ENCODE measurements at places on chromosomes 12 and 14.

DNA sequence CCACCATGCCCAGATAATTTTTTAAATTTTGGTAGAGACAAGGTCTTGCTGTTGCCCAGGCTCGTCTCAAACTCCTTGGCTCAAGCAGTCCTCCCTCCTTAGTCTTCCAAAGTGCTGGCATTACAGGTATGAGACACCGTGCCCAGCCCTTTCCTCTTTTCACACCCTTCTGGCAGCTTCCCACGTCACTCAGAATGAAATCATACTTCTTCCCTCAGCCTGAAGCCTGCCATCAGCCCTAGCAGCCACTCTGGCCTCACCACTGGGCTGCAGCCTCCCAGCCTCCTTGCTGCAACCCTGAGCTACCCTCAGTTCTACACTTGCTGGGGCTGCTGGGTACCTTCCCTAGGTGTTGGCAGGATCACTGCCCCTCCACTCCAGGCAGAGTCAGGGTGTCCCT lies 18.2 kb downstream of the ANKRD9 start:
- no peak for DNase-seq

GRCh38 chr14:102973706-102974285 lies 51.3 kb downstream of the AMN start:
- no peak for DNase-seq

- peak; percentile 94 for DNase-seq
These were observed at the start of gene HSPB8 for GRCh38 chr12:119178544-119179334. HSPB8 (plus strand) TSS chr12:119178931; CDS start chr12:119179313, 382 bp downstream.

- peak; percentile 67 for DNase-seq
These were observed 18.9 kb upstream of the POC1B start for GRCh38 chr12:89544681-89545184.

DNA sequence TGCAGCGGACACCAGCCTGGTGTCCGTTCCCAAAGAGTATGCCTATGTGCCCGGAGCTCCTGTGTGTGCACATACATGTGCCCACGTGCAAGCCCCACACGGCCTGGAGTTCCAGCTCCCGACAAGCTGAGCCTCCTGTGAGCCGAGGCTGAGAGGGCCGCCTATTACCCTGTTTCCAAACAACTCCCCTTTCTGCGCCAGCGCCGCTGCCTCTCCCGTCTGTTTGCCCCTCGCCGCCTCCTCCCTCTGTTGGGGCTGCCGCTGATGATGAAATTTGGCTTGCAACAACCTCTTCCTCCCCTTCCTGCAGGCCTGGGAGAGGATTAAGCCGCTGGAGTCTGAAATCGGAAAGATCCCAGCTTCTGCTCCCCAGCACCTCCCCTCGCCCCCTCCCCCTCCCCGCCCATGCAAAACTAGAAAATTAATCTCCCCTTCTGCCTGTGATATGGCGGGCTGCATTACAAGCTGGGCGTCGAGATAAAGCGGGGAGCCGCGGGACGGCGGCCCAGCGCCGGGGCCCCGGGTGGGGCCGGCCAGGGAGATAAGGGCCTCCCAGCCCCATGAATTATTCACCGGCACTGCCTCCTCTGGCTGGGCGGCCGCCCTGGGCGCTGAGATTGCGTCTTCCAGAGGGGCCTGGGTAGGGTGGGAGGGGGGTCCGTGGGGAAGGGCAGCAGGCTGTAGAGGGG lies 6.8 kb upstream of the ASIC1 start:
- peak; percentile 45 for DNase-seq

GRCh38 chr14:87687420-87687819 lies 305.6 kb downstream of the GALC start:
- DNase-seq: no peak

DNA sequence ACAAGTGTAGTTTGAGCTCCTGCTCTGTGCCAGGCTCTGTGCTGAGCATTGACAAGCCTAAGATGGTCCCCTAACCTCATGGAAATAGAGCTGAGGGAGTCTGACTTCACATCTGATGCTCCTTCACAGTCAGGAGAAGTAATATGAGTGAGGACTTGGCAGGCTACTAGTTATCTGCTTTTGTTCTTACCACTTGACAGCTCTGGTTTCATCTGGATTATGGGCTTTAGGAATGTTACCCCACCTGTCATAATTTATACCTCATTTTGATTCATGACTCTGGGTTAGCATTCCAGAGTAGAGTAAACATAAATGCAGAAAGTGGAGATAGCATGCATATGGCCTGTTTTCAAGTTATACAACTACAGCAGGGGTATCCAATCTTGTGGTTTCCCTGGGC lies 40.5 kb downstream of the ATP6V1D start:
- DNase-seq: no peak

DNA sequence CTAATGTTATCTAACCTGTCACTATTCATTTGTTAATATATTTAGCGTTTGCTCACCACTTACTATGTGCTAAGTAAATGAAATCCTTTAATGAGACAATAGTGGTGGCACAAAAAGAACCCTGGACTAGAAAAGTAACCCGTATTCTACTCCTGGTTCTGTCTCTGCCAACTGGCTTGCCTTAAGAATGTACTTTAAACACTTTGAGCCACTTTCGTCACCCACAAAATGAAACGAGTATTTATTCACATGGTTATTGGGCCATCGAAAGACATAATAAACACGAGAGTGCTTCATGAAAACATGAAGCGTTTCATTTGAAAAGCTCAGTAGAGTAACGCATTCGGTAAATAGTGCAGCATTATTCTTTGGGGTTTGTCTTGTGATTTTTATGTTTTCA lies 254.7 kb downstream of the EGLN3 start:
- no peak for DNase-seq
